Activated T-helper 1 cell treated with anti-CD3 and anti-CD28 coated beads, Interleukin-12 subunit alpha, Interleukin-12 subunit beta, Interleukin-2, Interleukin-4 antibody, amounts not matched to agents 30 ng/mL and 10 ng/mL and 1 ng/mL, durations not matched to agents 14 hours and 24 hours and 36 hours (primary cell): ENCODE measurements at places on chromosomes 4 and X. TPM values are rescaled to one million over a fixed set of nuclear protein-coding genes. Genes with fewer than 3 reads are reported as not detected.

- no peak for DNase-seq
Observed at GRCh38 chrX:17767734-17768133, 30.4 kb downstream of the SCML1 start.

DNA sequence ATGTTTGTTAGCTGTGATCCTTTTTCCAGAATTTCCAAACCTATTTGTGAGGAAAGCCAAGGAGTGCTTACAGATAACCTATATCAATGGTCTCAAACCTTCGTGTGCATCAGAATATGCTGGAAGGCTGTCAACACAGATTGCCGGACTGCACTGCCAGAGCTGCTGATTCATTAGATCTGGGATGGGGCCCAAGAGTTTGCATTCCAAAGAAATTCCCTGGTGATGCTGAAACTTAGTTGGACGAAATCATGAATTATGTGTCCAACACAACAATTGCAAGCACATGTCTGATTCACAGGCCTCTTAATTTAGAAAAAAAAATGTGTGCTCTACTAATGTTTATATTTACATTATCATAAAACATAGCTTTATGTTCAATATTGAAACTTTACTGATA is 544.0 kb upstream of the AMOT start:
- no peak for DNase-seq

DNA sequence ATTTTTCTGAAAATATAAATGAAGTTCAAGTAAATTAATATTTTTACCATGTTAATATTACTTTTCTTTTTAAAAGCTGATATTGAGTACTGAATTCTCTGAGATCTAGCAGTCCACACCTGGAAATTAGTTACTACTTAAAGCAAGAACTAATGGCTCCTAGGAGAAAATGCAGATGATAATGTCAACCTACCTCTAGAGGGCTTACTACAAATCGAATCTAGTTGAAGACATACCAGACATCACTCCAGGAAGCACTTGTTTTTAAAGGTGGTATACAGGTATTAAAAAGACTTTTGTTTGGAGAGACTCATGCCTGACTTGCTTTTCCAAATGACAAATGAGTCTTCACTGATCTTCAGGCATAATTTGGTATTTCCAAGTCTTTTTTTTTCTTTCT is 516.4 kb upstream of the BOD1L1 start:
- no peak for DNase-seq

GRCh38 chr4:8730159-8730558 is 137.6 kb downstream of the CPZ start:
- DNase-seq = no peak

GRCh38 chr4:52852711-52853110 is 9.4 kb upstream of the RASL11B start:
- no peak for DNase-seq

DNA sequence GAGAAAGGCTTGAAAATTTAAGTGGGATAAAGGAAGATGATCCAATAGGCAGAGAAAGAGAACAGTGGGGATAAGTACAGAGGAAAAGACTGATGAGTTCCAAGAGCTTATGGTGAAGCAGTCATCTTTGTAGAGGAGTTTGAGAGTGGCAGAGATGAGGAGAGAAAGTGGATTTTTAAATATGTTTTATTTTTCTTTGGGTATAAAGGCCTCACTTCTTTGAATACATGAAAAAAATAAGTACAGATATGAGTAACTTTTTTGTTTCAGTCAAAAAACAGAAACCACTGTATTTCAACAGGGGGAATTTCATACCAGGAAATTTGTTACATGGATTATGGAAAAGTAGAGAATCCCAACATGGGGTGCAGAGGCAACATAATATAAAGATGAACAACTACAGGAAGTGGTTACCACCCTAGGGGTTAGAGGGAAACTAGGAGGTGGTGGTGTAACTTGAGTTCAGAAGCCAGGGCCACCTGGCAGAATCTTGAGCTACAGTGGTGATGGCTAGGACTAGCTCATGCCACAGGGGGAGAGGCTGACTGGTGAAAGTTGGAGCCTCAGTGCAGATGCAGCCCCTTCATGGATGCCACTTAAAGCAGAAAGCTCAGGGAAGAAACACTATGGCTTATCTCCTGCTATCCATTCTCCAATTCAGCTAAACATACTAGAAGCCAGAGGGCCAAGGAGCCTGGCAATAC is 3.4 kb upstream of the CYBB start:
- DNase-seq = no peak

GRCh38 chr4:120010646-120011045 is 56.0 kb downstream of the MAD2L1 start:
- no peak for DNase-seq

- no peak for DNase-seq
Observed at GRCh38 chr4:79588679-79589078, 180.7 kb upstream of the GK2 start.

DNA sequence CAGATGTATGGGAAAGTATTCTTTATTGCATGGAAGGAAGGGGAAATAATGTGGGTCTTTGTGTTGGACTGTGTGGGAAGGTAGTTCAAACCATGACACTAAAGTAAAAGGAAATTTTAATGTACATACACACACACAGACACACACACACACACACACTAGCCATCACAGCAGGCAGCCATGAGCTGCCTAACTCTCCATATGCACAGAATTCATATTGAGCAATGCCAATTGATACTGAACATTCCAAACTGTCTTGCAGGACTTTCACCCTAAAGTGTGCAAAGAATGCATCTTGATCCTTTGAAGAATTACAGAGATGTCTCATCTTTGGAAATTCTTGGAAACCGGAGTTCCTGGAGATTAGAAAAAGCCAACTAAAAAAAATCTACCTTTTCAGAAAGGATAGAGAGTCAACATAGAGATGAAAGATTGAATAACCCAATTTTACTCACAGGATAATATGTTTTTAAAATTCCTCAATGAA is 120.6 kb upstream of the MBNL3 start:
- no peak for DNase-seq

DNA sequence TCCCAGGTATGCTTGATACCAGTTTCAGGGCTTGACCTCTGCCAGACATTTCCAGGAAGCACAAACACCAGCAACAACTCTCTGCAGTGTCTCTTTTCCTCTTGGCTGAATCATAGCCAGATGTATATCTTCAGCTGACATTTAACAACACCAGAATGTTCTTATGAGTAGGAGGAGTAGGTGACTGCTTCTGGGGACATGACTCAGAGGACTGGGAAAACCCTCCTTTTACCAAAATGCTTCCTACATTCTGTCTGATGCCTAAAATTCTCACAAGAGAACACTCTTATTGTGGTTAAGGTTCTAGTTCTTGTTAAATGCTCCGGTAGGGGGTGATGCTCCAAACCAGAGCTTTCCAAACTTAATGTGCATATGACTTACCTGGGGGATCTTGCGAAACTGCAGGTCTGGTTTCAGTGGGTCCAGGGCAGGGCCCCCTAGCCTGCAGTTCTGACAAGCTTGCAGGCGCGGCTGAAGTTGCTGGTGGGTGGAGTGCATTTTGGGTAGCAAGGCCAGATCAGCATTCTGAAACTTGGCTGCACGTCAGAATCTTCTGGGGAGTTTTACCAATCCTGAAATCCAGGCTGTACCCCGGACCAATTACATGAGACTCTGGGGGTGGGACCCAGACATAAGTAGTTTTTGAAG is 329.3 kb upstream of the RPS6KA3 start:
- peak; percentile 0 for DNase-seq

- DNase-seq = no peak
Observed at GRCh38 chr4:126748736-126749135, 884.0 kb upstream of the INTU start.

DNA sequence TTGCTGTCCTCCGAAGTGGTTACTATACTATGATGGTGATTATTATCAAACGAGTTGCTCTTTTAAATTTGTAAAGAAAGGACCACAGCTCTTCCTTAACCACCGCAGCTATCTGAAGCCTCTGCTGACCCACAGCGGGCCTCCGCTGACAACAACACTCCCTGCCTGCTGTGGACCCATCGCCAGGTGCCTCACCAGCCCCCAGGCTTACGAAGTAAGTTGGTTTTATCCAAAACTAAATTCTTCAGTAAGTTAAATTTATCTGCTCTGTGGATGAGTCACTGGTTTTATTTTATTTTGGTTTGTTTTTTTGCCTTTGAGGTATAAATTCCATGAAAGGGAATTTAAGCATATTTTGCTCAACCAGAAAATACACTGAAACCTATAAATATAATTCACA is 54.7 kb downstream of the SLC9A6 start:
- DNase-seq = no peak

GRCh38 chr4:84809946-84810345 is 156.5 kb downstream of the WDFY3 start:
- DNase-seq = no peak

DNA sequence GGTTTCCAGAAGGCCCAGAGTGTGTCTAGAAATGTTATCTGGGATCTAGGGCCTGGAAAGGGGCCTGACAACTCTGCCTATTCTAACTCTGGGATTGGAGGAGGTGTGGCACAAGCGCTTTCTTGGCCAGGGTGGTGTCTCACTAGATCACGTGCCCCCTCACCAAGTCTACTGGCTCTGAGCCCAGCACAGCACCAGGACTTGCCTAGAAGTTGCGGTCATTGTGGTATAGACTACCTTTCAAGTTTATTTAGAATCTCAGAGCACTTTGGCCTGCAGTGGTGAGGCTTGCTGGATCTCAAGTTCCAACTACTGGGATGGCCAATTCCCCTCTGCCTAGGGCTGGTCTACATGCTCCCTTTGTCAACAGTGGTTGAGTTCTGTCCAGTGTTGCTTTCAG is 223.3 kb upstream of the MAGEB2 start:
- no peak for DNase-seq

DNA sequence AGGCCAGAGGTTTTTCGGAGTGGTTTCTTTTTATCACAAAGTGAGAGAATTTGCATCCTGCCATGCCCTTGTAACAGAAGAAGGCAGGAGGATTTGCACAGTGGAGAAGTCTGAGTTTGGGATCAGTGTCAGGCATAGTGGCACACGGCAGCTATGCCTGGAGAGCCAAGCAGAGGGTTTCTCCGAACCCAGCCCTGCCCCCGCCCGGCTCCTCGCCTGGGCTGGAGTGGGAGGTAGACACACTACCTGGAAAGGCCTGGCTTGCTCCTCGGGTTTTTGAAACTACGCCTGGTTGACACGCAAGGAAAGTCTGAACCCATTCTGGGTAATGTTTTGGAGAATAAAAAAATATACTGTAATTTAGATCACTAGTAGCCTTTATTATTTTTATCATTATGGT is 1653.6 kb upstream of the TENM3 start:
- DNase-seq = no peak

DNA sequence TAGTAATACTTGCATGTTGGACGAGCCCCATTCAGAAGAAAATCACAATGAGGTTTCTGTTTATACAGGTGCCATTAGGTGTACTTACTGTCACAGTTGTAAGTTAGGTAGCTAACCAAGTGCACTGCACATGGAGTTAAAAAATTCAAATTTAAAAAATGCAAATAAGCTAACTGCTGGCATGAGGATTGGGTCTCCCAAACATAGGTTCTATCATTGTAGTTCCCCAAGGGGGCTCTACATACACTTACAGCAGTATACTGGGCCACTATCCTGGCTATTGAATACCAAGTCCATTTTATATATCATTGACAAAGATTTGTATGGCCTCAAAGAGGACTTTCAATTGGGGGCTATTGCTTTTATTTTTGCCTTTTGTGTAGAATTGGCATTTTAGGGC is 153.4 kb downstream of the FMR1NB start:
- no peak for DNase-seq

- DNase-seq = no peak
Observed at GRCh38 chr4:104022831-104023230, 303.0 kb upstream of the TACR3 start.

DNA sequence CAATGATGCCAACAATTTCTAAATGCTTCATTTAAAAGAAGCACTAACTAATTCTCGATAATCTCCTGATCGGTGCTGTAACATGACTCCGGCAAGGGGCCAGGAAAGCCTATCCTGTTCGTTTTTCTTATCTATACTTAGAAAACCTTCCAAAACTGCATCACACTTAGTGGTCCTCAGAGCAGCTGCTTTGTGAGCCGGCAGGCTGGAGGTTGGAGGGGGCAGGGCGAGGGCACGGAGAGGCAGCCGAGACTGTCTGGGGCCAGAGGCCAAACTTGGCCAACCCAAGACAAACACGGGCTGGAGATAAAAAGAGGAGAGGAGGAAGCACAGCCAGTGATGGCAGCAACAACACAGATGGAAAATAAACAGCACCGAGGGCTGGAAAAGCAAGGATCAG is 455.7 kb downstream of the BCOR start:
- DNase-seq = no peak

DNA sequence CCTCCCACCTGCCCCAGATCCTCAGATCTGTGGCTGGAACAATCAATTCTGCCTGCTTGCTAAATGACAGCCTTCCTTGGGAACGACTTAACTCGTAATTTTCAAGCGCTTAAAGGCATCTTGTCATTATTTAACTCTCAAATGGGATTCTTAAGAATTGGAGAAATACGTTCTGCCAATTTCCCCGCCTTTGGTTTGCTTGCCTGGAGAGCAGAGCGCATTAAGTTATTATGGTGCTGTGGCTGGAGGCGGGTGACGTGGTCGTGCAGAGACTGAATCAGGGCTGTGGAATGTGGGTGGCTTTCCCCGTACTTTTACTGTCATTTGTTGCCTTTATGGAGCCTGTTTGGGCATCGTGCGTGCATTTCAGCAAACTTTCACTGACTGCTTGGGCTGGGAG is 78.9 kb upstream of the PSAPL1 start:
- no peak for DNase-seq

DNA sequence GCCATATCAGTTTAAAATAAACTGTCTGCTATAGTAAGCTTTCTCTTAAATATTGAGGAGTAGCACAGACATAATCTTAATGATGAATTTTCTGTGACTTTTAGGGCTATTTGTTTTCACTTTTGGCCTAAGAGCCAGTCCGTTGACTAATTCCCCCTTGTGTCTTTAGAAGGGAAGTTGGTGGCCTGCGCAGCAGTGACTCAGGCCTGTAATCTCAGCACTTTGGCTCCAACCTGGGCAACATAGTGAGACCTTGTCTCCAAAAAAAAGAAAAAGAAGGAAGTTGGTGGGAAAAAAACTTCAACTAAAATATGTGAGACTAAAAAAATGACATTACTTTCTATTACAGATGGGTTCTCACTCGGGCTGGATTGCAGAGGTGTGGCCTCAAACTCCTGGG is 3.4 kb downstream of the NCAPG start:
- DNase-seq = no peak

GRCh38 chrX:9919632-9920172 is 47.5 kb upstream of the CLDN34 start:
- DNase-seq = no peak

- no peak for DNase-seq
Observed at GRCh38 chr4:69239557-69240168, 25.1 kb upstream of the UGT2B11 start.

- no peak for DNase-seq
Observed at GRCh38 chr4:15148199-15148598, 145.9 kb downstream of the CPEB2 start.

GRCh38 chr4:188492886-188493285 is 353.6 kb downstream of the TRIML1 start:
- DNase-seq = no peak

- no peak for DNase-seq
Observed at GRCh38 chr4:113614414-113614813, 147.1 kb downstream of the CAMK2D start.

Gene MAPK10
- total RNA-seq = not detected in 2 replicates

Gene PDZD4
- 0.29 and 0.44 TPM in 2 replicates for total RNA-seq

Gene PAGE5
- not detected in 2 replicates for total RNA-seq

Gene GLUD2
- total RNA-seq = 0.67 and 0.71 TPM in 2 replicates

Gene NPY1R
- not detected in 2 replicates for total RNA-seq

Gene PI4K2B
- 29.4 and 32.5 TPM in 2 replicates for total RNA-seq

Gene MAGEA6
- not detected in 2 replicates for total RNA-seq
